HFFc6 (cell line): ENCODE measurements at places on chromosomes 13 and 19. TPM values are rescaled to one million over a fixed set of nuclear protein-coding genes. Genes with fewer than 3 reads are reported as not detected.

Gene ZNF420
- 6.2 and 6.8 TPM in 2 replicates for total RNA-seq

Gene PEAK3
- total RNA-seq = 0.53 TPM in 1 of 3 replicates, not detected in the others

Gene ZSCAN18
- 0.87 to 2.2 TPM (median 1.5 TPM) in 3 replicates for total RNA-seq

Gene POU2F2
- total RNA-seq = 6.4 and 12.3 TPM in 2 replicates

- no peak overlapping the region for H3K4me3 ChIP-seq
- H3K4me1 ChIP-seq = no peaks in the 10 kb centered on the region
- H3K27me3 ChIP-seq = no peaks in the 10 kb centered on the region
- H3K36me3 ChIP-seq = no peaks in the 10 kb centered on the region
- H3K27ac ChIP-seq = no peak overlapping the region
These were observed 15.2 kb upstream of the SLC1A5 start for GRCh38 chr19:46803555-46803954.

DNA sequence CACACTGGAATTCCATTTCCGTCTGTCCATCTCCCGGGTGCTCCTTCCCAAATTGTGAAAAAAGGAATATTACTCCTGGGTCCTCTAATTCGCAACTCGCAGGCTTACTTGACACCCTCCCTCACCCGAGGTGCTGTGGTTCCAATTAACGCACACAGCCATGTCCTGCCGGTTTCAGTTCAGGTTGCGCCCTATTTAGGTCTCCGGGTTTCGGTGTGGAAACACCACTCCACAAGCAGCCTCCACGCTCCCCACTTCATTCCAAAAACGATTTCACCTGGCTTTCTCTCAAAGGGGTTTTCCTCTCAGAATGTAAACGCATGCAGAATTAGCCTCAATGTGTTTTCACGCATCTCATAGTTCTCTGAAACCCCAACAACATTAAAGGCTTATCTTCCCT is 37.9 kb downstream of the NAXD start:
- H3K27me3 ChIP-seq = peaks cover 3% of the 10 kb centered on the region; the same call in 1 of the 2 replicates
- H3K4me1 ChIP-seq = peaks cover 3% of the 10 kb centered on the region; the same call in 1 of the 2 replicates
- no peak for DNase-seq
- no peak overlapping the region for H3K27ac ChIP-seq
- H3K36me3 ChIP-seq = peaks cover 12% of the 10 kb centered on the region

DNA sequence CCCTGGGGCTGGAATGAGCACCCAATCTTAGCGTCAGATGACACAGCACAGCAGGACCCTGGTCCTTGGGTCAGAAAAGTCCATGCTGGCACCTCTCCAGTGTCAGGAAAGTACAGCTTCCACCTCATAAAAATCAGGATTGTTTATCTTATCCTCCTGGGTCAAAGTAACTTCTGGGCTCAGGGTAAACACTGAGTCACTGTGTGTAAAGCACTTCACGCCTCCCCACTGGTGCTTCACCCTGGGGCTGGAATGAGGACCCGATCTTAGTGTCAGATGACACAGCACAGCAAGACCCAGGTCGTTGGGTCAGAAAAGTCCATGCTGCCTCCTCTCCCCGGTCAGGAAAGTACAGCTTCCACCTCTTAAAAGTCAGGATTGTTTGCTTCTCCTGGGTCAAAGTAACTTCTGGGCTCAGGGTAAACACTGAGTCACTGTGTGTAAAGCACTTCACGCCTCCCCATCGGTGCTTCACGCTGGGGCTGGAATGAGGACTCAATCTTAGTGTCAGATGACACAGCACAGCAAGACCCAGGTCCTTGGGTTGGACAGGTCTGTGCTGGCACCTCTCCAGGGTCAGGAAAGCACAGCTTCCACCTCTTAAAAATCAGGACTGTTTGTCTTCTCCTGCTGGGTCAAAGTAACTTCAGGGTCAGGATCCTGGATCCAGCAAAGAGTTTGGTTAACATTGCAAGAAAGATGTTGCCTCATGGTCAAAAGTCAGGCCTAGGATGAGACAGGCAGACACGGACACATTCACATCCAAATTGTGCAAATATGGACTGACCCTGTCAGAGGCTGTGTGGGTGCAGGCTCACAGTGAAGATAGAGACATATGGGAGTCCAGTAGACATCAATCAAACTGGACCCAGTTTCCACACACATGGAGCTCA is 39.2 kb upstream of the CYP2A7 start:
- peaks cover 19% of the 10 kb centered on the region for H3K27me3 ChIP-seq
- no peak overlapping the region for H3K4me3 ChIP-seq
- H3K27ac ChIP-seq = peak overlapping the region; percentile 16; the same call in 1 of the 2 replicates
- peaks cover 10% of the 10 kb centered on the region for H3K4me1 ChIP-seq
- peaks cover 6% of the 10 kb centered on the region; the same call in 1 of the 2 replicates for H3K36me3 ChIP-seq
- DNase-seq = peak; percentile 19

- H3K4me3 ChIP-seq = peak overlapping the region; percentile 5; the same call in 1 of the 2 replicates
- H3K4me1 ChIP-seq = peaks cover 18% of the 10 kb centered on the region
- peak; percentile 94 for DNase-seq
- peak overlapping the region; percentile 86 for H3K27ac ChIP-seq
- H3K27me3 ChIP-seq = peaks cover 1% of the 10 kb centered on the region; the same call in 1 of the 2 replicates
- H3K36me3 ChIP-seq = peaks cover 11% of the 10 kb centered on the region
These were observed 10.8 kb upstream of the HOMER3 start for GRCh38 chr19:18951721-18952281.

DNA sequence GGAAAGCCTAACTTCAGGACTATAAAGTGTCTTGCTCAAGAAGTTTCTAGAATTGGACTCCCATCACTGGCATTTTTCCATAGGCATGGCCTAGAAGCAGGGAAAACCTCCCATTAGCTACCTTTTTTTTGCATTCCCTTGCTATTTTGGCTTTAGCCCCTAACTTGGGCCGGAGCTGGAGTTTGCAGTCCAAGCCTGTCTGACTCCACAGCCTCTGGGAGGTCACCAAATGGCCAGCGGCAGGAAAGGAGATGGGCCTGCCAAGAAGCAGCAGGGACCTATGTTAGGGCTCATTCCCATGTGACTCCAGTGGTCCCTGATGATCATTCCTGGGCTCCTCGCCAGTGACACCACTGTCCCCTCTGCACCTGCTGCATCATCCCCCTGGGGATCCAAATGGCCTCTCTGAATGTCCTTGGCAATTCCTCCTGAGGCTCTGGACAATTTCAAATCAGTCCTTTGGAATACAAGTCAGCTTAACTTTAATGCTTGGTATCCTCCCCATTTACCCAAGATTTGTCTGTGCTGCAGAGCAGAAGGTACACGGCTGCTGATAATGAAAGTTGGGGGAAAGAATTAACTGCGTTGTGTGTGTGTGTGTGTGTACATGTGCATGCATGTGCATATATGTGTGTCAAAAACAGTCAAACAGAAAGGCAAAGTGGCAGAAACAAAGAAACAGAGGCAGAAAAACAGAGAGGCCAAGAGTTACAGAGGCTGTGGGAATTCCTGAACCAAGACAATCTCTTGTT is 69.8 kb upstream of the SERP2 start:
- no peak overlapping the region for H3K4me3 ChIP-seq
- H3K36me3 ChIP-seq = peaks cover 4% of the 10 kb centered on the region; the same call in 1 of the 2 replicates
- peaks cover 5% of the 10 kb centered on the region for H3K27me3 ChIP-seq
- peaks cover 68% of the 10 kb centered on the region for H3K4me1 ChIP-seq
- H3K27ac ChIP-seq = no peak overlapping the region
- DNase-seq = no peak

- peaks cover 22% of the 10 kb centered on the region for H3K4me1 ChIP-seq
- H3K4me3 ChIP-seq = no peak overlapping the region
- H3K27me3 ChIP-seq = no peaks in the 10 kb centered on the region; the same call in 1 of the 2 replicates
- peak overlapping the region; percentile 47; the same call in 1 of the 2 replicates for H3K27ac ChIP-seq
- no peak for DNase-seq
These were observed 151.3 kb downstream of the PTPRS start for GRCh38 chr19:5189318-5189607.

DNA sequence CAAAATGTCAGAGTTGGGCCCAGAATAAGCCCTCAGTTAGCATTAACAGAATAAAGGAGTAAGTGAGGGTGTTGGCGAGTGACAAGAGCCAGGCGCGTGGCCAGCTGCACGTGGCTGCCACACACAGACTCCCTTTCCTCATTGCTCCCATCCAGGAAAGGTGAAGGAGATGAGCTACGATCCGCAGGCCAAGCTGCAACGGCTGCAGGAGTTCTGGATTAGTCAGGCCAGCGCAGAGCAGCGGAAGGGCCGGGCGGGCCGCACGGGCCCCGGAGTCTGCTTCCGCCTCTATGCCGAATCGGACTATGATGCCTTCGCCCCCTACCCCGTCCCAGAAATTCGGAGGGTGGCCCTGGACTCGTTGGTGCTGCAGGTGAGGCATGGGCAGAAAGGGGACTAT is 13.2 kb downstream of the DHX34 start:
- no peaks in the 10 kb centered on the region; the same call in none of the 2 replicates for H3K27me3 ChIP-seq
- H3K4me3 ChIP-seq = no peak overlapping the region
- DNase-seq = no peak
- peaks cover 8% of the 10 kb centered on the region for H3K4me1 ChIP-seq
- peaks cover 22% of the 10 kb centered on the region for H3K36me3 ChIP-seq
- H3K27ac ChIP-seq = no peak overlapping the region

GRCh38 chr13:104389691-104390090 is 1323.5 kb upstream of the SLC10A2 start:
- no peak overlapping the region for H3K4me3 ChIP-seq
- peaks cover 1% of the 10 kb centered on the region; the same call in 1 of the 2 replicates for H3K27me3 ChIP-seq
- no peak for DNase-seq
- H3K36me3 ChIP-seq = no peaks in the 10 kb centered on the region
- no peak overlapping the region for H3K27ac ChIP-seq
- no peaks in the 10 kb centered on the region for H3K4me1 ChIP-seq

DNA sequence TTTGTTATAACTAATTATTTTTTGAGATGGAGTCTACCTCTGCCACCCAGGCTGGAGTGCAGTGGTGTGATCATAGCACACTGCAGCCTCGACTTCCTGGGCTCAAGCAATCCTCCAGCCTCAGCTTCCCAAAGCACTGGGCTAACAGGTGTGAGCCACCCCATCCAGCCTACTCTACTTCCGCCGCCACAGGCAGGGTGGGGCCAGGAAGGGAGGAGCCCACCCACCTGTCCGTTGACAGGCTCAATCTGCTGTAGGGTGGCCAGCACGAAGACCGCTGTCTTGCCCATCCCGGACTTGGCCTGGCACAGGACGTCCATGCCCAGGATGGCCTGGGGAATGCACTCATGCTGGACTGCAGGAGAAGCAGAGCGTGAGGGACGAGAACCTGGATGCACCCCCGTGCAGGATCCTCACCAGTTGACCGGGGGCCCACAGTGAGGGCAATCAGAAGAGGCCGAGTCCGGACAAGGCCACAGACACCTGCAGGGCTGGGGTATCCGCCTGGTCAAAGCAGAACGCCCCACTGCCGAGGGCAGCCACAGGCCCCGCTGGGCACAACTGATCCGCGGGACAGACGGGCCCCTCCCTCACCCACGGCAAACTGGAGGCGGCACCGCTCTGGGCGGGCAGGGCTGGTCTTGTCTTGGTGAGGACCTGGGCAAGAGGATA is 6.7 kb downstream of the DDX39A start:
- no peak overlapping the region for H3K27ac ChIP-seq
- no peak for DNase-seq
- H3K27me3 ChIP-seq = peaks cover 12% of the 10 kb centered on the region

GRCh38 chr13:50884265-50884664 is 25.3 kb upstream of the RNASEH2B start:
- H3K4me1 ChIP-seq = no peaks in the 10 kb centered on the region
- no peak for DNase-seq
- H3K27me3 ChIP-seq = peaks cover 6% of the 10 kb centered on the region
- H3K4me3 ChIP-seq = no peak overlapping the region
- H3K27ac ChIP-seq = no peak overlapping the region

DNA sequence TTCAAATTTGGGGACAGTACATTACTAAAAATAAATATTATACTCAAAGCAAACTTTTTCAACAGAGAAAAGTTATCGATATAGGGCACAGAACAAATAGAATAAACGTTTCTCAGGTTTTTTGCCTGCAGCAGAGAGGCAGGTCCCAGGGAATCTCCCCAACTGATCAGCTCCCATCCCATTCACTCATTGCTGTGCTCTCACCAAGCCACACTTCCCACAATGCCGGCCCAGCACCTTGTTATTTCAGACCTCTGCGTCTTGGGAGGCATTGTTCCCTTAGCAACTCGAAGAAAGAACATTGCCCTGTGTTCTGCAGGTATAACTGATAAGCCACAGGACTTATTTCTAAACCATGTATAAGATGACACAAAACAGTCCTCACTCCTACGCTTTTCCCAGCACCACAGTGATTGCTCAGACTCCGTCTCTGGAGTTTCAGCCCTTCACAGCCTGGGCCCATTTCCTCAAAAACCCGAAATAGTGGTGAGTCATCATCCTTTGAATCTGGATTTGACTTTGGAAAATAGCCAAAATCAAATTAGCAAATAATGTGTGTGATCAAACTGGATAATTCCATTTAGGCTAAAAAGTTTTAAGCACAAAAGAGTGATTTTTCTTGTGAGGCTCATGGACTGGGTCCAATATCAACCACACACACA is 100.4 kb downstream of the DCLK1 start:
- no peaks in the 10 kb centered on the region for H3K27me3 ChIP-seq
- no peaks in the 10 kb centered on the region for H3K36me3 ChIP-seq
- H3K27ac ChIP-seq = no peak overlapping the region
- H3K4me3 ChIP-seq = no peak overlapping the region

GRCh38 chr13:45122941-45123340 is 2.6 kb downstream of the GTF2F2 start:
- DNase-seq = no peak
- no peaks in the 10 kb centered on the region for H3K27me3 ChIP-seq
- no peak overlapping the region for H3K4me3 ChIP-seq
- peaks cover 7% of the 10 kb centered on the region for H3K36me3 ChIP-seq
- no peak overlapping the region; the same call in 1 of the 2 replicates for H3K27ac ChIP-seq
- peaks cover 6% of the 10 kb centered on the region for H3K4me1 ChIP-seq

DNA sequence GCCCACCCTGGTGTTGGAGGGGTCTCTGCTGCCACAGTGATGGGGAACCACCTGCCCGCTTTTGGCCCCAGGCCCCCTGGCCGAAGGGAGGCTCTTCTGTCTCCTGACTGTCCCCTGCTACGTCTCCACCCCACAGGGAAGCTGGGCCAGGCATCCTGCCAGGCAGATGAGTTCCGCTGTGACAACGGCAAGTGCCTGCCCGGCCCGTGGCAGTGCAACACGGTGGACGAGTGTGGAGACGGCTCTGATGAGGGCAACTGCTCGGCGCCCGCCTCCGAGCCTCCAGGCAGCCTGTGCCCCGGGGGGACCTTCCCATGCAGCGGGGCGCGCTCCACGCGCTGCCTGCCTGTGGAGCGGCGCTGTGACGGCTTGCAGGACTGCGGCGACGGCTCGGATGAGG is 11.0 kb downstream of the LRP3 start:
- H3K4me3 ChIP-seq = no peak overlapping the region
- H3K27ac ChIP-seq = no peak overlapping the region
- H3K36me3 ChIP-seq = no peaks in the 10 kb centered on the region
- DNase-seq = no peak
